ENCODE measurements at places on chromosomes 3 and 15.
A peak's percentile ranks its signal among the peaks of the same experiment; 100 is the strongest.

DNA sequence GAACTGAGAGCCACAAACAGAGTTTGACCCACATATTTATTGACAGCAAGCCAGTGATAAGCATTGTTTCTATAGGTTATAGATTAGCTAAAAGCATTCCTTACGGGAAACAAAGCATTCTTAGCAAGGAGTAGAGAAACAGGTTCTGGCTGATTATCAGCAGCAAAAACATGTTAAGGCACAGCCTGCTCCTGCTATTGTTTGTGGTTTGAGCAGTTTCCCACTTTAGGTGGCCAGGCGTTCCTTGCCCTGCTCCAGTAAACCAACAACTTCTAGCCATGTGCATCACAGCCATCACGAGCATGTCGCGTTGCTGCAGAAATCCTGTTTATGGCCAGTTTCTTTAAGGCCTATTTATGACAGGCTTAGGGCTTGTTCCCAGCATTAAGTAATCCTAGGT is 44.7 kb upstream of the C2CD4B start:
- no peak for DNase-seq

DNA sequence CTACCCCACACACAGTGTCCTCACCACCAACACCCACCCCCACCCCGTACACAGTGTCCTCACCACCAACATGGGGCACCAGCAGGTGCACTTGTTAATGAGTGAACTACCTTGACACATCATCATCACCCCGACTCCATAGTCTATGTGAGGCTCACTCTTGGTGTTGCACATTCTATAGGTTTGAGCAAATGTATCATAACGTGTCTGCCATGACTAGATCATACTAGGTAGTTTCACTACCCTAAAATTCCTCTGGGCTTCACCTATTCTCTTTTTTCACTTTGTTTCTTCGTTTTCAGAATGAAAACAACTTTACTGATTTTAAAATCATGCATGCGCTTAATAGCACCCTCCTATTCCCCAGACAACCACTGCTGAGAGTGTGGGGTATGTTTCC is 102.6 kb upstream of the SLC6A6 start:
- DNase-seq = no peak

GRCh38 chr3:68172039-68172438 is 517.6 kb upstream of the SUCLG2 start:
- no peak for DNase-seq

GRCh38 chr15:100944244-100944895 is 25.2 kb downstream of the LRRK1 start:
- DNase-seq = no peak

DNA sequence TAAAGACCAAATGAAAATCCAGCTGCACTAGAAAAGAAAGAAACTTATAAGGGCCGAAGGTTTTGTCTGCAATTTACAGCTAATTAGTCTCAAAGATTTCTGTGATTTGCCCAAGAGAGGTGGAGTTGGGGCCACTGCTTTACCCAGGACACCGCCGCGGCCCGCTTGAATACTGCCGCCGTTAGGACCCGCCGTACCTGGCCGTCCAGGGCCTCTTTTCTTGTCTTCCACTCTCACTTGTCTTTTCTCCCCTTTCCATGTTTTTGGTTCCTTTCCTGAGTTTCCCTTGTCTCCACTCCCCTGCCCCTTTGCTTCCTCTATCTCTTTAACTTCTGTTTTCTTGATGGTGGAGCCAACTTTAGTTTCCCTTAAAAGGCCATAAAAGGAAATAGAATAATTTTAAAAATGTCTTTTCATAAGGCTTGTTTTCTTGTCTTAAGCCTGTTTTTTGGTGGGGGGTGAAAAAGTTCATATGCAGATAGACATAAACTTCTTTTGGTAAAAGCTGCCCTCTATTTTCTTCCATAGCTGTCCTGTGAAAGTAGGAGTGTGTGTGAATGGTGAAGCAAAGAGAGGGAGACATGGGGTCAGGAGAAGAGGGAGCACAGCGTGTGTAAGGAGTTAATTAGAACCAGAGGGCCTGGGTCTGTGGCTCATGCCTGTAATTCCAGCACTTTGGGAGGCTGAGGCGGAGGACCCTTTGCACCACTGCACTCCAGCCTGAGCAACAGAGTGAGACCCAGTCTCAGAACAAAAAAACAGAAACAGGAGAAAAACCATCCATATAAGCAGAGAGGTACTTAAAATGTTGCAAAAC is 16.0 kb upstream of the CCNL1 start:
- DNase-seq = no peak

DNA sequence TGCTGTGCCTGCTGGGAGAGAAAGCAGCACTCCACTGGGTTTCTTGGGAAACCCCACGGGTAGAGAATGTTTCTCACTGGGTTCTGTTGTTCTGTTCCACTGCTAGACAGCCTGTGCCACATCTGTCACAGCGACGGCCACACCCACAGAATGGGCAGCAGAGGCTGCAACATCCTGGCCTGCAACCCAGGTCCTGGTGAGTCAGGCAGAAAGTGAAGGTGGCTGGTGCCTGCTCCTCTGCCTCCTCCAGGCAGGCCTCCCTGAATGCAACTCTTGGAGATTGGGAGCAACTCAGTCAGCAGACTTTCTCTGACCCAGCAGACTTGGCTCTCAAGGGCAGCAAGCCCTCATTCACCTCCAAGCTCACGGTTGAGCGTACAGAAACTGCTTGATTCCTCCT is 13.0 kb downstream of the C3orf18 start:
- DNase-seq = no peak

GRCh38 chr3:150786791-150787190 is 23.8 kb upstream of the SIAH2 start:
- no peak for DNase-seq

DNA sequence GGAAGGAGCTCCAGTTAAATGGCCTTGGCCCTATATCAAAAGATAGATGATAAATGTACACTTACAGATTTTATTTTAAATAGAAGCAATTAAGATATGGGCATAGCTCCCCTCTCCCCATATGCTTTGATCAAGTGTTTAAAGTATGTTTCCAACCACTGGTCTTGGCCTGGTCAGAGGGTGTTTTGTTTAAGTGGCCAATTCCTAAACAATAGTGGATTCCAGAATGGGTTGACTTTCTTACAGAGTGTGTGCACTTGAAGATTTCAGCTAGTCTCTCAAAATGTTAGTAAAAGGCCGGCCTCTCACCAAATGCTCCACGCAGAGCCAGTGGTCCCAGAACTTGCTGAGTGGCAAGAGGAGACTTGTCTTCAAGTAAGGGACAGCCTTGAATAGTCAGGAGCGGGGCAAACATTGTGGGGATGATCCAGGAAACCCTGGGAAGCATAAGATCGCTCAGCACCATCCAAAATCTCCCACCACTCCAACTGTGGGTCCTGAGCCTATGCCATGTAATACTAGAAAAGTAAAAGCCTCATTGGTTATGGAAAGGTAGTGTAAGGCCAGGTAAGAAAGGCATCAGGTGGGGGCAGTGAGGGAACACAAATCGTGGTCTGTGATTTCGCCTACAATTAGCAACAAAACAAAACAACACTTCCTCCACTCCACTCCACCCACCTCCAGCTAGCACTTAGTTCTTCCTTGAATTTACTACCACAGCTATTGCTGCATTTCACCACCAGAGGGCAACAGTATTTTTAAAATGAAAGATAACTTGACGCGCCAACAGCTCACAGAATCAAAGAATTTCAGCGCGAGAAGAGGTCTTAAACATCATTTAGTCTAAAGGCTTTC is 4.8 kb downstream of the RARRES1 start:
- DNase-seq = peak; percentile 34

- DNase-seq = no peak
Observed at GRCh38 chr15:25708391-25708790, 154.7 kb downstream of the ATP10A start.

DNA sequence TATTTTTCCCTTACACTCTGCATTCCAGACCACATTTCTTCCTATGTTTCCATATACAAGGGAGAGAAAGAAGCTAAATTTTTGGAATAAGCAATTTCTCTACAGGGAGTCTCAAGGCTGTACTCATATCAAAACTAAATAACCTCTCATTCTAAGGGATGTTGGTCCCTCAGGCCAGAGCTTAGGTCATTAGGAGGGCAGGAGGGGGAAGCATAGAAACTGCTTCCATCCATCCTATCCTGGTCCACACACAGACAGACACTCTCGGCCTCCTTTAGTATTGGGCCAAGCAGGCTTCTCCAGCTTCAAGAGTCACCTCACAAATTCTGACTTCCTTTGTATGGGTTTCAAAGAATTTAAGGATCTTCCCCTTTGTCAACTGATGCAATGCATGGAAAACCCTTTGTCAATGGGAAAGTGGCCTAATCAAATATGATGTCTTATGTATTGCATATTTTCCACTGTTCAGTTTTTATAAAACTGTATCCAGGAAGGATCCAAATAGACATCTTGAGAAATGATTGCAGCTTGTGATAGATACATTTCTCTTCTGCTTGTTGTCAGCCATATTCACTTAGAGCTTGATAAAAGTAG is 140.7 kb upstream of the RARB start:
- no peak for DNase-seq

DNA sequence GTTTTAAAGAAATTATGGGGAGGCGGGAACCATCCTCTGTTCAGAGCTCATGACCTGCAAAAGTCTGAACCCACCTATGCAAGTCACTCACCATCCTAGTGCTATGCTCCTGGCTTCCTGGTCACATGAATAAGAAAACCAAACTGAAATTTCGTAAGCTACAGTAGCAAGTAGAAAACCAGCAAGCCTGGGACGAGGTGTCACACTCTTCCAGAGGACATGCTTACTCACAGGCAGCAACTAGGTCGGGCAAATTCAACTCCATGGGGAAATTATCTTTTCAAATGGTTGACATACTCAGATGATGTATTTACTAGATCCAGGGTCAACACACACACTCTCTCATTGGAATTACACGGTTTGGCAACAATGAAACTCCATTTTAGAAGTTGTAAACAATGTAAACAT is 31.3 kb downstream of the LDHAL6B start:
- DNase-seq = no peak

DNA sequence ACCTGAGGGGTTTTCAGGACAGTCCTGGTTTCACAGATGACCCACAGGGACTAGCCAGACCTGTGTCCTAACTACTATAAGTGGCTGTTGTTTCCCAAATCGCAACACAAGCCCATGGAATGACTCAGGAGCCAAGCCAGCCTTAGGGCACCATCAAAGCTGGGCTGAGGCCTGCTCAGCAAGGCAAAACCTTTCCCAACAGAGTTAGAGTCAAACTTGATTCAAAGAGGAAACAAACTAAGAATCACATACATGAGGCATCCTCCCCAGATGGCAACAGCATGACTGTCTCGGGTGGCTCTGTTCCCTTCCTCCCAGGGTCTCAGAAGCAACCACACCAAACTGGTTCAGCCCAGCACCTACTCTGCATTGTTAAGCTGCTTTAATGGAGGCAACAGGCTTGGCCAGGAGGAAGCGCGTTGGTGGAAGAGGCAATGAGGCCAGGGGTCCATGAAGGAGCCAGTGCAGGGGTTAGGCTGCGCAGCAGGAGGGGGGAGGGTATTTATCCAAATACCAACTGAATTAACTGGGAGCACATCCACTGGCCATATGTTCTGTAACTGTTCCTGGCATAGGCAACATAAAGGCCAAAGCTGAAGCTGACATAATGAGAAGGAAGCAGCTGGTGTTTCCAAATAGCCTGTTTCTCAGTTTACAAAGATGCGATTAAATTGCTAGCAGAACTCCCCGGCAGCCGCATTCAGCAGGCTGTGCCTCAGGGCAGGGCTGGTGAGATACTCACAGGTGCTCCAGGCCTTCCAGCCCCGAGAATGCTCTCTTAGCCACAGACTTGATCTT is 102.4 kb downstream of the LRIG1 start:
- no peak for DNase-seq

DNA sequence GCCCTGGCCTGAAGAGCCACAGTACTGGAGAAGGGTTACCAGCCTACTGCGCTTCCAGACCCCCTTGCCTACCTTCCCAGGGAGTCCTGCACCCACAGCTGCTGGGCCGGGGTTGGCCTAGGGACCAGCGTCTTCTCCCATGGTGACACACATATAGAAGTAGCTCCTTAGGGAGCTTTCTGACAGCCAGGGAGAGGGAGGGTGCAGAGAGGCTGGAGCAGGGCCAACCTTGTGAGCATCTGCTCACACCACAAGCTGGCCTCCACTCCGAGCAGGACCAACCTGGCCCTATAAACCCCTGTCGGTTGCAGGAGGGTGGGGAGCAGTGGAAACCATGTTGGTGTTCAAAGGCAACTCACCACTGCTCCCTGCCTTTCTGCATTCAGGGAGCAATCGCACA is 35.2 kb downstream of the SRPRB start:
- DNase-seq = no peak

DNA sequence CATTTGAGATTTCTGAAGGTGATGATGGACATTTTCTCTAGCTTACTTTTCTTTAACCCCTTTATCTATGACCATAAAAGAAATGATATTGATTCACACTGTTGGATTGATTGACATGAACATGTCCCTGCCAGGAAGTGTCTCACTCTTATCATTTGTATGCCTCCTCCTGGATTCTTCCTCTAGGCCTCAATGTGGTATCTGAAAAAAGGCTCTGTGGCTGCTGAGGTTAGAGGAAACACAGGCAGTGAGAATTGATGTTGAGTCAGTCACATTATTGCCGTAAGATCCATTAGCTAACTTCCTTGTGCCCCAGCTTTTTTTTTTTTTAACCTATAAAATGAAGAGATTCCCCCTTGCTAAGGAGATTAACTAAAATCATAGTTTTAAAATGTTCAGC is 8.0 kb upstream of the THRB start:
- no peak for DNase-seq

- DNase-seq = no peak
Observed at GRCh38 chr3:122497425-122497824, 17.3 kb downstream of the KPNA1 start.

GRCh38 chr15:53875139-53875538 is 103.1 kb upstream of the UNC13C start:
- no peak for DNase-seq
